ENCODE measurements at places on chromosomes 6 and 20.

GRCh38 chr20:21517566-21518277 lies 3.9 kb upstream of the NKX2-2 start:
- no peak for DNase-seq

DNA sequence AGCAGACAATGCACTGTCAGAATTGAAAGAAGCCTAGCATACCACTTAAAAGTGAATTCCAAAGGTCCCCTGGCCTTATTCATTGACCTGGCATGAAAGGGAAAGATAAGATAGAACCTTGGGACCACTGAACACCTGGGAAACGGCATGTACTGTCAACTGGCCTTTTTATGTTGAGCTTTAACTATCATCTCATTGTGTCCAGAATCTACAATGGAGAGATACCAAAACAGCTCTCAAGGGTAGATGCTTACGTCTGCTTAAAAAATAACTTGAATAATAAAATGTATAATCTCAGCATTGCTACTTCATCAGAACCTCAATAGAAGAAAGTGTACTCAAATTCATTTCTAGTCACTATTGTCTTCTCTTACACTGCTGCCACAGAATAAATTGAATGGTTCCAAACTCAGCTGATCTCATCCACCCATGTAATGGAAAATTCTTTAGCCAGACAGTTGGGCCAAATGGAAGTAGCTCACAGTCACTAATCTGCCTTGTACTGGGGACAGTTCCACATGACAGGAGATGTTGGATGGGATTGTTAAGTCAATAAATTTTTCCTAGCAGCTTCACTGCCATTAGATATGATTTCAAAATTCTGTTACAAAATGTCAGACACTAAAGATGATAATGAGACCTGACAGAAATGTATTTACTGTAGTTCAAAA lies 93.8 kb downstream of the MLIP start:
- no peak for DNase-seq

DNA sequence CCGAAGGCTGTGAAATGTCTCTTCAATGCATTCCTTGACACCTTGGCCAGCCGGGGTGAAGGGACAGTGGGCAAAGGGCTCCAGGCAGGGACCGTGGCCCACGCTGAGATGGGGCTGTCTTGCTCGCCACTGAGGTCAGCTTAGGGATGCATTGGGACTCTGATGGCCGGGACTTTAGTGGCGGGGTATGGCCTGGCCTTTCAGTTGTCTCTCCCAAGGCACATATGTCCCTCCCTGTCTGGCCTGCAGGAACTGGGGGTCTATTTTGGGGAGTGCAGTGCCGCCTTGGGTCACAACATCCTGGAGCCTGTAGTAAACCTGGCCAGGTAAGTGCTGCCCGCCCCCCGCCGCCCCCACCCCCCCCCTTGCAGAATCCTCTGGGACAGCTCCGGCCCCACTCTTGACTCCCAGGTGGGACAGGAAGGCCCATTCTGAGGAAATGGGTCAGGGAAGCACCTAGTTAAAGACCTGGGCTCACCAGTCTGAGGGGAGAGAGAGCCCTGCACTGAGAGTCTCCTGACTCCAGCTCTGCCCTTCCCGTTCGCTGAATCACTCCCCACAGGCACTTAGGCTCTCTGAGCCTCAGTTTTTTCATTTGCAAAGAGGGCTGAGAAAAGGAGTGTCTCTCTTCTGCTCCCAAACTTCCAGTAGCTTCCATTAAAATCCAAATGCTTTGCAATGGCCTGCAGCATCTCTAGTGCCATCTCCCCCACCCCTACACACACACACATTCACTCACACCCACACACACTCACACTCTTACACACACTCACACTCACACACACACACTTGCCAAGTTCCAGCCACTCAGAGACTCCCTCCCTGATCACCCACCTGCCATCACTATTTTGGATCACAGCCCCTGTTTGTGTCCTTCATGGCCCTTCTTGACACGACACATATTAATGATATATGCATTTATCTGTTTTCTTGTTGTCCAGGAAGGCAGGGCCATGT lies 33.1 kb downstream of the RAB44 start:
- no peak for DNase-seq

GRCh38 chr6:116244284-116244683 lies 9.6 kb downstream of the TSPYL4 start:
- no peak for DNase-seq

- DNase-seq: no peak
These were observed 10.9 kb upstream of the BNIP5 start for GRCh38 chr6:36347621-36348020.

- DNase-seq: no peak
These were observed 10.4 kb upstream of the FRMD1 start for GRCh38 chr6:168089186-168090063.

DNA sequence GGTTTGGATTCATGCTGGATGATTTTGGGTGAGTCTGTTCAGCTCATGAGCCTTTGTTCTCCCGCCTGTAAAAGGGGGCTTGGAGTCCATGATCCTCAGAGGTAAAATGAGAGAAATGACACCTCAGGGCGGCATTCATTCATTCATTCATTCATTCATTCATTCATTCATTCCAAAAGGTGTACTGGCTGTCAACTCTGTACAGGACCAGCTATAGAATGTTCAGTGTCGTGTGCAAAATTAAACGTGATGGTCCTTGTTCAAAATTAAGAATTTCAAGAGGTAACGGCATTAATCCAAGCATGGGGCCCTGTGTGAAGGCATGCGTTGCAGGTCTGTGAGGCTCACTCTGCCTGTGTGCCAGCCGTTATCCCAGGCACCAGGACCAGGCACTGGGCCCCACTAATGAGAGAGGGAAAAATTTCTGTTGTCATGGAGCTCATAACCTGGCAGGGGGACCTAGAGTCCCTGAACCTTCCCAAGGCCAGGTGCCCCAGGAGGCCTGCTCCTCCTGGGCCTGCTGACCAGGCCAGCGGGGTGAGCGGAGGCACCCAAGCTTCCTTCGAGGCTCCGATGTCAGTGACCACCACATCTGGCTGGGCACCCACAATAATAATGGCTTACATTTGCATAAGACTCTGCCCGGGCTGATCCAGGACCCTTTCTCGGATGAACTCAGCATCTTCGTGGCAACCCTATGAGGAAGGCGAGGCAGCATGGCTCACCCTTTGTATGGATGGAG lies 53.2 kb downstream of the CEBPB start:
- no peak for DNase-seq

All from NCI-H1694 (cell line).